ENCODE measurements at places on chromosomes 16 and 17.

DNA sequence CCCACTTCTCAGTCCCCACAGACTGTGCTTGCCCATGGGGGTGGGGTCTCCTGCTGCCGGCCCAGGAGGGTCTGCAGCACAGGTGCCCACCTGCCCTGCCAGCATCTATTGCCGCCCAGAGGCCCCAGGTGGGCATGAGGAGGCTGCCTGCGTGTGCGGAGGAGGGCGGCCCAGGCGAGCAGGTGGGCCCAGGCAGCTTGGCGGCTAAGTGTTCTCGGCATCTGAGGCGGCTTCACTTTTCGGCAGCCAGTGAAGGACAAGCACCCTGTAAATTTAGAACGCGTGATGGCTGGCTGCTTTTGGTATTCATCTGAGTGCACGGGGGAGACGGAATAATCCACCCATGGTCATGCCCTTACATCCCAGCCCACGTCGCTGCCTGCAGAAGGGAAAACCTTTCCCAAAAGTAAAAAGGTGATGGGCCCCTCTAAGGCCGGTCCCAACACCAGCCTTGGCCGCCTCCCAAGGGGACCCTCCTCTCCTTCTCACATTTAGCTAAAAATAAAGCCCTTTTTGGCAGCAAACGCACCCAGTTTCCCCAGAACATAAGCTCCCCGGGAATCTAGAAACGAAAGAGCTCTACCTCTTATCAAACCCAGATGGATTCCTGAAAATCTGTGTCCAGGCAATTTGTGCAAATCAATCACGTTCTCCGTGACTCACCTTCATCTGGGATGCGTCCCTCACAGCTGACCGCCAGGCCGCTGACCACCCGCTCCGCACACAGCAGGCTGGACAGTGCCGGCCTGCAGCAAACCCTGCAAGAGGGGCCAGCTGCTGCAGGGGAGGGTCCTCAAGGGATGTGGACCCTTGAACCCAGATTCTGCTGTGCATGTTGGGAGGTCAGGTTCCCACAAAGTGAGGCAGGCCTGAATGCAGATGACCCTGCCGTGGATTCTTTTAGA lies 79.4 kb downstream of the RBFOX3 start:
- no peak for DNase-seq

GRCh38 chr17:16977932-16978331 lies 6.0 kb upstream of the TNFRSF13B start:
- DNase-seq: no peak

- no peak for DNase-seq
Measured at GRCh38 chr17:57939797-57940196, 15.4 kb downstream of the CUEDC1 start.

- DNase-seq: no peak
Measured at GRCh38 chr17:30996486-30996885, 25.6 kb downstream of the RNF135 start.

- DNase-seq: no peak
Measured at GRCh38 chr17:82935966-82936767, 96.3 kb upstream of the ZNF750 start.

GRCh38 chr17:61656721-61657217 lies 65.8 kb upstream of the NACA2 start:
- DNase-seq: no peak

GRCh38 chr16:3182608-3183444 lies 5.2 kb upstream of the OR1F1 start:
- peak; percentile 58 for DNase-seq

DNA sequence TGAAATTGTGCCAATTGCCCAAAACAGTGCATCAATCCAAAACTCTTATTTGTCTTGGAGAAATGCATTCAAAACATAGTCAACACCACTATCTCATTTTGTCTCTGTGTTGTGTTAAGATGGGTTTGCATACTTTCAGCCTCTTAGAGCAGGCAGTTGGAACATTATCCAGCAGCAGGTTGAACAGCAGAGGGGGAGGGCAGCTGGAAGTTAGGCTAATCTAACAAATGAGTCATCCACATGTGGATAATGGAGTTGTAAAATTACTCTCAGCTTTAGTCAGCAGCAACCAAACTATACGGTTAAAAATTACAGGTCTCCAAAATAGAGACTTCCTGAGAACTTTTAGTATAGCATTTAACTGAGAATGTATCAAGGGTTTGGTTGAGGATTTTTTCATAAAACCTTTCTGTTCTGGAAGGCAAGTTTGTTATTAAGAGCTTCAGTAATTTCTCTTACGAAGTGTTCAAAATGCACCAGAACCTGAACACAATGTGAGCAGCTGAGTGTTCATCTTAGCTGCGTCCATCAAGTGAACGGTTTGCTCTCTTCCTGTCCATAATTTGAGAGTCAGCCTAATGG lies 46.3 kb downstream of the PRKCA start:
- no peak for DNase-seq

DNA sequence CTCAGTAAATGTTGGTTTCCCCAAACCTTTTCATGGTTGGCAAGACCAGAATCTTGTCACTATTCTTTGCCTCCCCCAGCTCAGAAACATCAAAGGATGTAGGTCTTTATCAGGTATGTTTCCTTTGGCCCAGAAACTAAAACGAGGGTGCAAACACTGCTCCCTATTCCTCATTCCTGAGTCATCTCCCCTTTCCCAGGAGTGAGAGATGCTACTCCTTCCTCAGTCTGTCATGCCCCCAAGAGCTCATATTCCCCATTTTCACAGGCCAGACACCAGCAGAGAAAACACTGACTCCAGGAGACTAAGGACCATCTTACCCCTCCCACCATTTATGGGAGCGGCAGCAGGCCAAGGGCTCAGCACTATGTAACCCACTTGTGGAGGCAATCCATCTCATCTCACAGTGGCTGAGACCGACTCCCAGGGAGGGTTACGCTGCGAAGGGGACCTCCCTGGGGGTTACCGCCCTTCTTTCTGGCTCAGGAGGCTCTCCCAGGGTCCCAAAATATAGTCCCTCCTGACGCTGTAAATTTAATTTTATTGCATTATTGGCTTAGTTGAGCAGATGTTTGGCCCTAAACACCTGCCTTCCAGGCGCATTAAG lies 1.5 kb downstream of the GEMIN4 start:
- no peak for DNase-seq

- no peak for DNase-seq
Measured at GRCh38 chr16:47984669-47985068, 171.1 kb downstream of the ABCC12 start.

- DNase-seq: no peak
Measured at GRCh38 chr16:17224879-17225281, 245.9 kb downstream of the XYLT1 start.

- no peak for DNase-seq
Measured at GRCh38 chr17:39732586-39732985, 2.3 kb upstream of the MIEN1 start.

DNA sequence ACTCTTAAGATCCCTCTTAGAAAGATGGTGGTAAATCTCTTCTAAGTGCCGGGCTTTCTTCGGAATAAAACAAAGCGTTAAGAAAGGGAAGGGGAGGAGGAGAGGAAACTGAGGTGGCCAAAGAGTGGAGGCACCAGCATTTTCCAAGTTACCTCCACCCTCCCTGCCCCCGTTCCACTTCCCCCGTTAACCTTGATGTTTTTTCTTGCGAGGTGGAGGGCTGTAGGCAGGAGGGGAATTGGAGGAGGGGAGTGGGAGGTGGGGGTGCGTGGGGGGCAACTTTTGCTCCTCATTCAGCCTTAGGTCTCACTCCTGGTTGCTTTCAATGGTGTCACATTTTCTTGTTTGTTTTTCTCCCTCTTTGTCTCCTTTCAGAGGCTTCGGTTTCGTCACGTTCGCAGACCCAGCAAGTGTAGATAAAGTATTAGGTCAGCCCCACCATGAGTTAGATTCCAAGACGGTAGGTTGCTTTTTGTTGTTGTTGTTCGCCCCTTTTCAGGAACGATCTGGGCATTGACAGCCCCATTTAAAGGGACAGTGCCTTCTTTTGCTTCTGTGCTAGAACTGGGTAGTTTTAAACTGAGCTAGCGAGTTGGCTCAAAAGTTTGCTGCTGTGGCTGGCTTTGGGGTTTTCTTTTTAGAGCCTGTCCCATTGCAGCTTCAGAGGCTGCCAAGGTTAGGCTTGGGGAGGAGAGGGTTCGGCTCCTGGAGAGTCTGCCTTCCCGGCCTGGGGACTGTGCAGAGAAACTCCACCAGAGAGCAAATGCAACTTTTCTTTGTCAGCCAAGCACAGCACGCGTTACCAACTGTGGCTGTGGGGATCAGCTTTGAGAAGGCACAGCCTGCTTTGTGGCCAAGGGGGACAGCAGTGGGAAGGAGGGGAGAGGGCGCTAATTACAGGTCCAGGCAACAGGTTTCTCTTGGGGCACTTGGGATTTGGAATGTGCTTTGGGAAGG lies 1.9 kb downstream of the MSI2 start:
- no peak for DNase-seq

DNA sequence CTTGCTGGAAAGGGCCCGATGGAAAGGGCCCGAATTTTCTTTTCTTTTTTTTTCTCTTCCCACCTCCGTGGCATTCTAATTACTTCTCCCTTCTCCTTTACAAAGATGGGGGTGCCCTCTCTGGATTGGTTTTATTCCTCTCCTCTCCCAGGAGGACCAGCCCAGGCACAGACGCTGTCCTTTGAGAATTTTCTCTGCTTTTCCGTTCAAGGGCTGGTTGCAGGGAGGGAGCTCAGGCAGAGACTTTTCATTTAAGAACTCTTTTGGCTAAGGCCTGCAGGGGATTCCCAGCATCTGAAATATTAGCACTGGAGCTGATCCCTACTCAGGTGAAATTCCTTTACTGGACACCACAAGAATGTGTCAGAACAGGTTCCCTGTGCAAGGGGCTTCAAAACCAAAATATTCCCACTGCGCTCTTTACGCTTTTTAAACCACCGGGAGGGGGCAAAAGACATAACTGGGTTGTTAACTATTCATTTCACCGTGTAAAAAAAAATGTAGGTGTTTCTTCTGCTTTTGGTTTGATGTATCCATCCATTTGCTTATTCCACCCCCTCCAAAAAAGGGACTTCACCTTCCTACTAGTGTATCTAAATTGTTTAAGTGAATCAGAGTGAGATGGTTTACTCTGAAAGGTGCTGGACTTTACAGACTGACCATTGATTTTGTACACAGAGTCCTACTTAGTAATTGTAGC lies 1.4 kb downstream of the NFAT5 start:
- no peak for DNase-seq

- DNase-seq: no peak
Measured at GRCh38 chr17:15101175-15101574, 164.0 kb downstream of the PMP22 start.

DNA sequence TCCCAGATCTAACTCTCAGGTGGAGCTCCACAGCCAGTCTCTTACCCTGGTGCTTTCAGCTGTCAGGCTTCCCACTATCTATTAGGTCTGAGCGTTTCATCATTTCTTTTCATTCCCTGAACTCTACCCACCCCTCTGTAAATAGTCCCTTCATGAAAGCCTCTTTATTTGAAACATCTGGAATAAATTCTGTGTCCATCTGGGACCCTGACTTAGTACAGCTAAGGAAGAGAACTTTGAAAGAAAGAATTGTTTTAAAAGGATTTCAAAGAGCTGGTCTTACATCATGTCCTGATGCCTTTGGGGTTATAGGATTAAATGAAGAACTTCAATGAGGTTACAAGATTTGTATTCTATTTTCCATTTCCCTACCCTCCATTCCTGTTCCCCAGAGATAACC lies 388.5 kb upstream of the CA10 start:
- DNase-seq: no peak

DNA sequence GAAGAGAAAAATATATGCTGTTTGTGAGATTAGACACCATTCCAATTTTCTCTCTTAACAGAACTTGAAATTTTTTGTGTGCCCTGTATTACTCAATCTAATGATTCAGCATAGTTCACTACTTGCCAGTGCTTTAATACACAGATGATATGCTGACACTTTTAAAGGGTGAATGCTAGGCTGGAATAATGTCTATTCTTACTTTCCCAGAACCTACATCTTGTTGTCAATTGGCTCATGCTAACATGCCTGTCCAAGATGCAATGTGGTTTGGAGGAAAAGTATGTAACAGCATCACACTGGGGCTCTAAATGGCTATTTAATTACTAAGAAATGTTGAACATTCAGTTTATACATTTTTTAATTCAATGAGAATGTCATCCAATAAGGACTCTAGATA lies 7.6 kb upstream of the MAP2K6 start:
- no peak for DNase-seq

GRCh38 chr16:2212362-2213324 lies 2.0 kb upstream of the BRICD5 start:
- no peak for DNase-seq

DNA sequence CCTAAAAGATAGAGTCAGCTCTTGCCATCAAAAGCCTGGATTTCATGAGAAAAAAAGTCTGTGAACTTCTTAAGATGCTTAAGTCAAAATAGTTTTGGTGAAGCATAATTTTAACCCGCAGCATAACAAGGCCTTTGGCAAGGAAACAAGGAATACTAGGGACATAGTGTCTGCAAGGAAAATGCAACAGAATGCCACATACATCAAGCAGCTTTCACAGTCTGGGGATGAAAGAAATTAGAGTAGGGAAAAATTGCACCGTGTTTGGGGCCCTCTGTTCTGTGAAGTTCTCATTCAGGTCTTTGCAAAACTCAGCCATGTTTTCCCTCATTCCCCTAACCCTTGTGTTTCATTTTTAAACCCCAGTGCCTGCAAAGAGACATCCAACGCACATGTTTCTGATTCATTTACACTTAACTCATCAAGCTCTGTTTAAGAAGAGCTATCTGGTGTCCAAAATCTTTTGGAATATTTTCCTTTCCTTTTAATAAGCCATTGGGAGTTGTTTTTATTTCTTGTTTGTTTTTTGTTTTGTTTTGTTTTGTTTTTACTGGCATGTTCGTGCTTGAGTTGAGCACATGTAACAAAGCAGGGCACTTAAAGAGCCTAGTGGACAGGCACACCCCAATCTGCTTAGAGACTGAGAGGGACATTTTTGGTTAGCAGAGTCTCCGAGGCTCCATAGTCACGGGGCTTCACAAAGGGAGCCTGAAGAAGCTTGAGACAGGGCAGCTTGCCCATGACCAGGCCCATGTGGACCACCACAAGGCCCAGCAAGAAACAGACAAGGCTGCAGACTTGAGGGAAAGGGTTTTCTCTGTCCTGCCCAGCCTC lies 116.5 kb downstream of the ANKFN1 start:
- no peak for DNase-seq

GRCh38 chr17:66432996-66433551 lies 130.7 kb downstream of the PRKCA start:
- DNase-seq: no peak

DNA sequence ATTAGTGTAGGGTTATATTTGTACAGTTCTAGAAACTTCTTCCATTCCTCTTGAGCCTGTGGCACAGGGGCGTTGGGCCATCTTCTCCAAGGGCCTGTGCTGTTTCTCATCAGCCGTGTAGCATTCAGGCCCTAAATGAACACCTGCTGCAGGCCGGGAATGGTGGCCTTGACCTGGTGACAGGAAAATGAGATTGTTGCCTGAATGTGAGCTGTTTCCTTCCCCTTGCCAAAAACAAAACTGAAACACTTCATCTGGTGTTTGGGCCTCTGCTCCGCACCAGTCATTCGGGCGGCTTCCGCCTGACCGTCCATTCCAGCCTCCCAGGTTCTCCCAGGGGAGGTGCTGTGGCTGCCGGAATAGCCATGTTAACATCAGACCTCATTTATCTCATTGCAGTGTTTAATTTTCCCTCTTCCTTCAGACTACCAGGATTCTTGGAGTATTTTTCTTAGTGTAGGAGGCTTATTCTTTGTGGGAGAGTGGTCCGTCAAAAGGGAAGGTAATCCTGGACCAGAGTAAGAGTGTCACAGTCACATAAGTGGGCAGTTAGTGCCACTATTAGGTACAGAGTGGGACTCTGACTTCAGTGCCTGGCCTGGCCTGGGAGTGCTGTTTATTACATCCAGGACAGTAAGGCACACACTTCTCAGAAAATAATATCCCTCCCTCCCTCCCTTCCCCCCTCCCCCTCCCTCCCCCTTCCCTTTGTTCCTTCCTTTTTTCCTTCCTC lies 61.9 kb downstream of the WWP2 start:
- DNase-seq: no peak

GRCh38 chr16:10667239-10667638 lies 27.5 kb downstream of the TEKT5 start:
- DNase-seq: no peak
